ENCODE measurements at places on chromosomes 5 and 9. TPM values are rescaled to one million over a fixed set of nuclear protein-coding genes. Genes with fewer than 3 reads are reported as not detected.

The RELL2 gene
- 31.6 TPM for total RNA-seq

The WDR38 gene
- not detected for total RNA-seq

The SPATA31D3 gene
- not detected for total RNA-seq

The SFXN1 gene
- total RNA-seq, result 194 TPM

The CARTPT gene
- not detected for total RNA-seq

The GBGT1 gene
- total RNA-seq, result 4.5 TPM

Data from activated naive CD8-positive, alpha-beta T cell treated with anti-CD3 and anti-CD28 coated beads, Interleukin-2, amount 10 ng/mL, durations not matched to agents 7 days and 5 days (primary cell).